ENCODE measurements at places on chromosomes 1 and 21.

- no peak for ATAC-seq
Measured at GRCh38 chr1:45656573-45657226, 29.6 kb downstream of the GPBP1L1 start.

- peak; percentile 61 for ATAC-seq
Measured at GRCh38 chr1:6259491-6260362, 1.2 kb downstream of the GPR153 start.

DNA sequence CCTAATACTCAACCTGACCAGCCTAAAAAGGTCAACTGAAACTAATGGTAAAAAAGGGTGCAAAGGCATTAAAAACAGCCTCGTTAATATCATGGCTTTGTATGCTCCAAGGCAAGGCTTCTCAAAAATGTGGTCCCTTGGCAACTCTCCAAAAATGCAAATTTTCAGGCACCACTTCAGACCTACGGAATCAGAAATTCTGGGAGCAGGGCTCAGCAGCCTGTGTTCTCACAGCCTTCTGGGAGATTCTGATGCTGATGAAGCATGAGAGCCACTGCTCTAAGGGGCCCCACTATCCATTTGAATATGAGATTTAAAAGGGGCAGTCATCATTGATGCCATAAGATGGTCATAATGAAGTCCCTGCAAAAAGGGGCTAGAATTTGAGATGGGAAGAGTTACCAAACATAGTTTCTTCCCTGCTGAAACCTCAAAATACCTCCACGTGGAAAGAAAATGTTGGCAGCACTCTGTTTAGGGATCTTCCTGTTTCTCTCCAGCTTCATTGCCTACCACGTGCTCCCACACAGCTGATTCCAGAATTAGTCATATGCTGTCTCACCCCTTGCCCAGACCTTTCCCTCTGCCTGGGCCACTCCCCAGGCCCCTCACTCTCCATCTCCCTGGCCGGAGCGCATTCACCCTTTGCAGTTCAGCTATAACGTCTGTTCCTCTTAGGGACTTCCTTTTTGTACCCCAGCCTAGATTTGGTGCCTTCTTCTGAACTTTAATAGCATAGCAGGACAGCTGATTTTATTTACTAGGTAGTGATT, 46.7 kb downstream of the PHC2 start:
- ATAC-seq = no peak

- ATAC-seq = no peak
Measured at GRCh38 chr1:26049531-26050247, 3.8 kb upstream of the SLC30A2 start.

GRCh38 chr1:215888159-215888558, 321.1 kb downstream of the KCTD3 start:
- ATAC-seq = no peak

DNA sequence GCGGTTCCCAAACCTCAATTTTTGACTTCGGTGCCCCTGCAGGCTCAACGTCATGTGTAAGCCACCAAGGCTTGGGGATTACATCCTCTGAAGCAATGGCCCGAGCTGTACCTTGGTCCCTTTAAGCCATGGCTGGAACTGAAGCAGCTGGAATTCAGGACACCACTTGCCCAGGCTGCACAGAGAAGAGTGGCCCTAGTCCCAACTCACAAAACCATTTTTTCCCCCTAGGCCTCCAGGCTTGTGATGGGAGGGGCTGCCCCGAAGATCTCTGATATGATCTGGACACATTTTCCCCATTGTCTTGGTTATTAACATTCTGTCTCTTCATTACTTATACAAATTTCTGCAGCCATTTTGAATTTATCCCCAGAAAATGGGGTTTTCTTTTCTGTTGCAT, 233.3 kb upstream of the ADGRL4 start:
- no peak for ATAC-seq

- no peak for ATAC-seq
Measured at GRCh38 chr21:26732432-26733221, 112.6 kb downstream of the ADAMTS1 start.

DNA sequence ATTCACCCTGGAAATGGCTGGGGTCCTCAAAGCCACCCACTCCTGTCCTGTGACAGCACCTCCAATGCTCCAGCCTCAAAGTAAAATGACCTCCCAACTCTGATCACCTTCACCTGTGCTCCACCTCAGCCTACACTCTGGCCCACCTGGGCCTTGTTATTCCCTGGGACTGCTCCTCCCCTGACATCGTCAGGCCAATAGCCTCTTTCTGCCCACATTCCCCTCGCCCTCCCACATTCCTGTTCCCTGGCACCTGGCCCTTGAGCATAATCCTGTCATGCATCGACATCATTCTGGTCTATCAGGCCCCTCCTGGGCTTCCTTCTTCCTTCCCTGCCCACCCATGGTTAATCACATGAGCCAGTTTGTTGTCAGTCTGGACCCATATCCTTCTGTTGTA, 13.2 kb upstream of the BCAR3 start:
- ATAC-seq = no peak

- ATAC-seq = no peak
Measured at GRCh38 chr1:7094509-7094908, 309.3 kb downstream of the CAMTA1 start.

Measured in activated T-helper 17 cell treated with anti-CD3 and anti-CD28 coated beads, Interleukin-2, amount 50 U/mL, for 72 hours (primary cell).